Thoracic aorta endothelial cell (primary cell): ENCODE measurements at places on chromosomes 1 and 21. TPM values are rescaled to one million over a fixed set of nuclear protein-coding genes. Genes with fewer than 3 reads are reported as not detected.

The RHOU gene
- 0.53 and 1.1 TPM in 2 replicates for total RNA-seq

The RGS18 gene
- total RNA-seq: not detected in 2 replicates

The TRIM45 gene
- total RNA-seq: 0.93 and 1.4 TPM in 2 replicates

The ABCB10 gene
- total RNA-seq: 28.9 and 35.5 TPM in 2 replicates

The TLR5 gene
- total RNA-seq: 0.27 and 0.72 TPM in 2 replicates

The CRP gene
- 0.29 TPM in 1 of 2 replicates, not detected in the other for total RNA-seq

The CA6 gene
- not detected in 2 replicates for total RNA-seq

The C1orf198 gene
- 26.9 and 27.2 TPM in 2 replicates for total RNA-seq

The BARHL2 gene
- not detected in 2 replicates for total RNA-seq

The GPR61 gene
- total RNA-seq: under 0.01 TPM in 1 of 2 replicates, not detected in the other

The ANKRD65 gene
- total RNA-seq: 0.07 and 0.13 TPM in 2 replicates

The KCNJ6 gene
- total RNA-seq: not detected in 2 replicates

The ATAD3C gene
- not detected in 2 replicates for total RNA-seq

The FCER1A gene
- total RNA-seq: not detected in 2 replicates

The LCA5L gene
- 0.80 and 1.6 TPM in 2 replicates for total RNA-seq

The STUM gene
- total RNA-seq: not detected in 2 replicates

The NOTCH2 gene
- 62.8 and 71.2 TPM in 2 replicates for total RNA-seq

The UBE2Q1 gene
- total RNA-seq: 42.9 and 47.1 TPM in 2 replicates

The MCOLN2 gene
- total RNA-seq: 0.27 and 0.36 TPM in 2 replicates

The ADGRL4 gene
- total RNA-seq: 335 and 338 TPM in 2 replicates

The TNFRSF8 gene
- under 0.01 and 0.22 TPM in 2 replicates for total RNA-seq

The HORMAD1 gene
- 0.29 TPM in 1 of 2 replicates, not detected in the other for total RNA-seq

The LAMB3 gene
- total RNA-seq: 3.3 and 3.7 TPM in 2 replicates

The GUCA2A gene
- total RNA-seq: not detected in 2 replicates

The DCST2 gene
- total RNA-seq: 0.29 TPM in 1 of 2 replicates, not detected in the other

The LPAR3 gene
- 0.07 TPM in 1 of 2 replicates, not detected in the other for total RNA-seq

The TMEM240 gene
- 3.5 and 4.0 TPM in 2 replicates for total RNA-seq

The RAP1GAP gene
- total RNA-seq: under 0.01 and 0.07 TPM in 2 replicates

The EDARADD gene
- not detected in 2 replicates for total RNA-seq

The PDZK1IP1 gene
- total RNA-seq: not detected in 2 replicates

The KRTAP6-3 gene
- total RNA-seq: not detected in 2 replicates

The ANXA9 gene
- total RNA-seq: not detected in 2 replicates

The VAV3 gene
- 1.3 and 2.8 TPM in 2 replicates for total RNA-seq

The FCMR gene
- 0.14 TPM in 1 of 2 replicates, not detected in the other for total RNA-seq

The PCSK9 gene
- 0.07 TPM in 1 of 2 replicates, not detected in the other for total RNA-seq

The HPDL gene
- total RNA-seq: 4.7 and 9.7 TPM in 2 replicates

The SPRR5 gene
- total RNA-seq: not detected in 2 replicates

The SCCPDH gene
- 55.9 and 56.5 TPM in 2 replicates for total RNA-seq

The GIPC2 gene
- total RNA-seq: 19.3 and 30.9 TPM in 2 replicates

The ARHGEF10L gene
- 2.5 and 7.0 TPM in 2 replicates for total RNA-seq
